OCI-LY7 (cell line): ENCODE measurements at places on chromosomes 1 and 21.

DNA sequence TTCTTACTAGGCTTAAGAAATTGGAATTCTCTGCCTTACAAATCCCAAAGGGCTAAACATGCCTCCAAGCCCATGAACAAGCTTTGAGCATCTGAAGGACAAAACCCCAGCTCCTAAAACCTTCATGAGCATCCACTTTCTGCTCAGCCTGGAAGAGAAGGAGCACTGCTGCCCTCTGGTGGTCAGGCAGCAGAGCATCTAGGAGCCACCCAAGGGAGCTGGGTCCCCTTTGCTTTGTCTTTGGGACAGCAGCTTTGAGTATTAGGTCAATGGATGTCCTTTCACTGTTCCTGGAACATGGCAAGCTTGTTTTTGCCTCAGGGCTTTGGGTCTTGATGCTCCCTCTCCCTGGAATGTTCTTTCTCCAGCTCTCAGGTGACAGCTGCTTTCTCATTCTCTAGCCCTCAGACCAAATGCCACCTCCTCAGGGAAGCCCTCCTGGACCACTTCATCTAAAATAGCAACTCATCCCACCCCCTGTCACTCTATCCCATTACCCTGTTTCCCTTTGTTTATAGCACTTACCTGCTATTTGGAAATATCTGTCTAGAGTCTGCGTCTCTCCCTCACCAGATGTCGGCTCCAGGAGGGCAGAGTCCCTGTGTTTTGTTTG, 25.7 kb downstream of the RAB7B start:
- peak; percentile 83 for DNase-seq

DNA sequence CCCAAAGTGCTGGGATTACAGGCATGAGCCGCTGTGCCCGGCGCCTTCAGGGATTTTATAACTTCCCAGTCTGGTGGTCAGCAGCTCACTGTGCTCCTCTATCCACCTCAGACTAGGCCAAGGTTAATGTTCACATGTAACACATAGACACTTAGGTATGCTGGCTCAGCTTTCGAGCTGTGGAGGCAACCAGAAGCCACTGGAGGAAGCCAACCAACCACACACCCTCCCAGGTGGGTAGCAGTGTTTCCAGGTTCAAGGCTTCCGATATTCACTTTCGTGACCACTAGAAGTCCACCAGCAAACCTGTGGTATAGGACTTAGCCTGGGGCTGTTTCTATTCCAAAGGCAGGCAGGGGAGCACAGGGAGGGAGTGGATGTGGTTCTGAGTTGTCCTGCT, 255.9 kb upstream of the KIAA0040 start:
- no peak for DNase-seq

GRCh38 chr1:175841738-175842187, 98.4 kb upstream of the TNR start:
- DNase-seq: no peak

GRCh38 chr21:45550522-45551210, 8.4 kb upstream of the SLC19A1 start:
- DNase-seq: peak; percentile 40

- DNase-seq: no peak
Measured at GRCh38 chr1:53648516-53648915, 90.4 kb downstream of the GLIS1 start.

- no peak for DNase-seq
Measured at GRCh38 chr1:240338837-240339236, 247.2 kb downstream of the FMN2 start.

GRCh38 chr1:156581661-156582387, 2.3 kb downstream of the TTC24 start:
- DNase-seq: peak; percentile 83

DNA sequence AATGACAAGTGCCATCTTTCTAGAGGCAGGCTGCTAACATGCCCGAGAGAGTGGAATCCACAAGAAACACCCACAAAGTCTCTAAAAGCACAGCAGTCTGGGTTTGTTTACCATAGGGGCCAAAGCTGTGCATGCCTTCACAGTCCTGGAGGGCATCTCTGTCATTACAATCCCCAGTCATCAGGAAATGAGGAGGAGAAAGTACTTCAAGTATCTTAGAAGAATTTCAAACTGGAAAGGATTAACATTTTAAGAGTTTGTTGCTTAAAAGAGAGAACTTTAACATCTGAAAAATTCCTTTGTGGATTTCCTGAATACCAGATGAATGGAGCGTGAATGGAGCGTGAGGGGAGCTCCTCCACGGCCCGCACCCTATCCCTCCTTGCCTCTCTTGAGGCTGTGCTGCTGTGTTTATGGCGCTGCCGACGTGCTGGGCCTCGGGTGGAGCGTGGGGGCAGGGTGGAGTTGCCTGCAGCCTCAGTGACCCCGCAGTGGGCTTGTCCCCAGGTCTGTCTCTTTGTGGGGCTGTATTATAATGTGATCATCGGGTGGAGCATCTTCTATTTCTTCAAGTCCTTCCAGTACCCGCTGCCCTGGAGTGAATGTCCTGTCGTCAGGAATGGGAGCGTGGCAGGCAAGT, 23.3 kb downstream of the SLC6A17 start:
- no peak for DNase-seq

DNA sequence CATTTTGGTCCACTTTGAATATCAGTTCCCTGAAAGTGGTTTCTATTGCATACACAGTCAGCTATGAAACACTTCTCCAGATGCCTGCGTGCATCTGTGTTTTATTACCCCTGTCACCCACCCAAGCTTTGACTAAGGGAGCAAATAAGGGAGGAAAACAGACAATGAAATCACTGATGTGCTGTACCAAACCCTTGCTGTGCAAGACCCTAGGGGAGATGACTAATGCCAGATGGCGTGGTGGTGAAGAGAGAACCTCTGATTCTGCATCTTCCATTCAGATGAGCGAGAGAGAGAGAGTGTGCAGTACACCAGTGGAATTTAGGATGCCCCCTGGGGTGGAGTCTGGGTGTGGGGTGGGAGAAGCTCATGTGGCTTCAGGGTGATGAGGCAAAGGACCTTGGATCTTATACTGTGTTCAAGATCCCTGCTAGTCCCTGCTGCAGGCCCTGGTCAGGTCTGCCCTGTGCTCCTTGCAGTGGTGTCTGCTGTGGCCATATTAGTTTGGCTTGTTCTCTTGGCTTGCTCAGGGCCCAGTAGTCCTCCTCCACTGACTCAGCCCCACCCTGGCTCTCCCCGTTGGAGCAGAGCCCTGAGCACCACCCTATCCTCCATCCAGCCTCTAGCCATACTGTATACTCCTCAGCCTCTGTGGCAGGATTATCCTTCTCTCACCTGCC, 18.5 kb downstream of the CLCA1 start:
- DNase-seq: no peak

- no peak for DNase-seq
Measured at GRCh38 chr1:154736841-154737240, 128.9 kb upstream of the ADAR start.

GRCh38 chr1:214414691-214415090, 133.7 kb downstream of the SMYD2 start:
- no peak for DNase-seq

DNA sequence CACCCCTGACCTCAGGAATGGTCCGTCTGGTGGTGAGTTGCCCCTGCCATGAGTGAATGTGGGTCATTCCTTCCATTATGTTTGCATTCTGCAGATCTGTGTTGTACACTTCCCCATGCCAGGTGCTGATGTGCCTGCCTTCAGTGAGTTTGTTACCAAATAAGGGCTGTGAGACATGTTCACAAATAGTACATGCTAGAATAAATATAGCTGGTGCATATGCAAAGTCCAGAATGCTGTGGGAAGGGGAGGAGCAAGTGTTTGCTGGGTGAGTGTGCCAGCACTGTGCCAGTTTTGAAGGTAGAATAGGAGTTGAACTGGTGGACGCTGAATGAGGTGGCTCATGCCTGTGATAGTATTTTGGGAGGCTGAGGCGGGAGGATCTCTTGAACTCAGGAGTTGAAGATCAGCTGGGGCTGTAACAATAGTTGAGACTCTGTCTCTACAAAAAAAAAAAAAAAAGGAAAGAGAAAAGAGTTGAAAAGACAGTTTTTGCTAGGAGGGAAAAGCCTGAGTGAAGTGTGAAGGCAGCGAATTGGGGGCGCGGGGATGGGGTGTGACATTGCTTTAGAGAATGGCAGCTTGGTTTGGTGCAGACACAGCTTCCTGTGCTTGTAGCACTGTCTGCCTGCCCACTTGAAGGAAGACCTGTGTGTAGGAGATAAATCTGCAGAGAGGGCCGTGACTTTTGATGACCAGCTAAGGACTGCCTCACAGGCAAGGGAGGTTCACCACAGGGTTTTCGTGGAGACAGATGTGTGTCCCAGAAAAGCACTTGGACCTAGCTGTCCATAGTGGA, 61.1 kb downstream of the LGR6 start:
- DNase-seq: no peak

- DNase-seq: no peak
Measured at GRCh38 chr21:40717028-40717427, 129.9 kb downstream of the DSCAM start.

- peak; percentile 43 for DNase-seq
Measured at GRCh38 chr1:6108937-6109614, 63.4 kb downstream of the KCNAB2 start.

GRCh38 chr1:174309490-174309889, 138.3 kb upstream of the GPR52 start:
- DNase-seq: no peak

DNA sequence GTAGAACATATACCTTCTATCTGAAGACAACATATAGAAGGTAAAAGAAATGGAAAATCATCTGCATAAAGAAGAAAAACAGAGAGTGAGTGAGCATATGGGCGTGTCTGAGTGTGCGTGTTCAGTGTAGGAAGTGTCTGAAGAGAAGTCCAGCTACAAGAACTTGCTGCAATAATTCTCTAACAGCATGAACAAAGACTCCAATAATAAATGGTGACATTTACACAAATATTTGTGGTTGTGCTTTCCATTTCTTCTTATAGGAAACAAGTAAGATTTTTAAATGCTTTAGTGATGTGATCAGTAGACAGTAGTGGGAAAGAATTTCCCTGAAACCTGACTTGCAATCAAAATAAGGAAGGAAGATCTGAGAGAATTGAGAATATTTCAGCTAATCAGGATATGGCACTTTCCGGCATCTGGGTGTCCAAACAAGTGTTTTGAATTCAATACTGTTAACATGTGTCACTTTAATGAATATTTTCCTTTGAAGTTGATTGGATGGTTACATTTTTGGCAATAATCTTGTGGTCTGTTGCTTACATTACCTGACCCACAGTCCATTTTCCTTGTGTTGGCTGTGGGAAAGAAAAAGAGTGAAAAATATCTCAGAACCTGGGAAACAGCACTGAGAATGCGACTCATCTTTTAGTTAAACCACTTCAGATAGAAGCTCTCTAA, 154.0 kb downstream of the TGFB2 start:
- DNase-seq: no peak

GRCh38 chr1:32755098-32755809, 52.7 kb upstream of the SYNC start:
- DNase-seq: no peak

DNA sequence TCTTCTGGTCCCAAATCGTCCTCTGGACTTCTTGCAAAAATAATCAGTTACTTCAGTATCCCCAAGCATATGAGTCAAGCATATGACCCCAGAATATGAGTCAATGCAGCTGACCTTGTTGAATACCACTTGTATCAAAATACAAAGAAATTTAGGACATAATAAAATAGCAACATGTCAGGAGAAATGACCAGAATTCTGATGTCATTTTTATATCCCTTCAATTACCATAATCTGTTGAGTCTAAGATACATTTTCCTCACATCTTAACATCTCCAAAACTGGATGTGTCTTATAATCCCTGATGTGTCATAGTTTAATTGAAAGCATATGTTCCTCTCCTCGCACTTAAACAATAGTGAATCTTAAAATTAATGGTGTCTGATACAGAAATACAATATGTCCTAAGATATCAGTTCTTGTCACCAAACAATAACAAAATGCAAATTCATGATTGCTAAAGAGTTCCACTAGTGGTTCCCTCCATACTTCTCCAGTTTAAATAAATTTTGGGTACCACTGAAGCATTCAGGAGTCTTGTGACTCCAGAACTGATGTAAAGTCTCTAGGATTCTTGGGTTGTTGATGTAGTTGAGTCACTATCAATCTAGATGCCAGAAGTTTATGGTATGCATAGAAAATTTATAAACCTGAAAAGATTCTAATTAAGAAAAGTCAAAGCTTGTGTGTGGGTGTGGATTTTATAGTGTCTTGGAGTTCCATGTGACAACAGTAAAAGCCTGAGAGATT, 41.8 kb downstream of the KIFAP3 start:
- no peak for DNase-seq

- DNase-seq: no peak
Measured at GRCh38 chr1:105591681-105592080, 1464.8 kb upstream of the PRMT6 start.

GRCh38 chr1:231716879-231717278, 90.3 kb downstream of the DISC1 start:
- DNase-seq: no peak

- DNase-seq: no peak
Measured at GRCh38 chr1:82565146-82565545, 764.4 kb downstream of the ADGRL2 start.
